ENCODE measurements at places on chromosomes 5 and 9.

DNA sequence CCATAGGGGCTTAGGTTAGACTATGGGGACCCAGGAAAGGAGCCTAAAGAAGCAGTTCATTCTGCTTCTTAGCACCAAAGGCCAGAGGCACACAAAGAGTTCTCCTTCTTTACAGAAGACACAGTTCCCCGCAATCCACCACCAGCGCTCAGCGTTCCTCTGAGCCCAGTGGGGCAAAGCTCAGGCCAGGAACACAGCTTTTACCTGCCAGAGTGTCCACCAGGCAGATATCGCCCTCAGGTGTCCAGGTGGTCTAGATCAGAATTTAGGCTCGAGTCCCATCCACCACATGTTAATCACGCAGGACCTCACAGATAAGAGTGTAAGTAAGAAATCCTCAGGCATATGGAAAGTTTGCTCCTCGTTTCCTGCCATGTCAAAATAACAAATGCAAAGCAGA lies 53.0 kb downstream of the UBE2QL1 start:
- no peak for DNase-seq

- DNase-seq: no peak
Measured at GRCh38 chr5:31811210-31811609, 172.3 kb downstream of the PDZD2 start.

GRCh38 chr9:113648048-113648447 lies 184.5 kb downstream of the RGS3 start:
- no peak for DNase-seq

- DNase-seq: no peak
Measured at GRCh38 chr9:133323211-133323610, 12.8 kb downstream of the SURF6 start.

GRCh38 chr5:100890461-100891008 lies 12.5 kb downstream of the ST8SIA4 start:
- DNase-seq: no peak

DNA sequence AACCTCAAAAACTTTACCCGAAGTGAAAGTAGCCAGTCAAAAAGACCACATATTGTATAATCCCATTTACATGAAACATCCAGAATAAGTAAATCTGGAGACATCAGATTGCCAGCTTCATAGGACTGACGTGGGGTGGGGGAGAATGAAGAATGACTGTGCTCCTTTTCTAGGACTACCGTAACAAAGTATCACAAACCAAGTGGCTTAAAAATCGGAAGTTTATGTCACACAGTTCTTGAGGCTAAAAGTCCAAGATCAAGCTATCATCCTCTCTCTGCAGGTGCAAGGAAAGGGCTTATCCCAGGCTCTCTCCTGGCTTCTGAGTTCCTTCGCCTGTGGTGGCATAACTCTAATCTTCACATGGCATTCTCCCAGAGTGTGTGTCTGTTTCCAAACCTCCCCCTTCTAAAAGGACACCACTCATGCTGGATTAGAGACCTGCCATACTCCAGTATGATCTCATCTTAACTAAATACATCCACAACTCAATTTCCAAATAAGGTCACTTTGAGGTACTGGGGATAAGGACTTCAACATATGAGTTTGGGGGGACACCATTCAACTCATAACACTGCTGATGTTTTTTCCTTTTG lies 25.5 kb downstream of the ADAM19 start:
- DNase-seq: no peak

DNA sequence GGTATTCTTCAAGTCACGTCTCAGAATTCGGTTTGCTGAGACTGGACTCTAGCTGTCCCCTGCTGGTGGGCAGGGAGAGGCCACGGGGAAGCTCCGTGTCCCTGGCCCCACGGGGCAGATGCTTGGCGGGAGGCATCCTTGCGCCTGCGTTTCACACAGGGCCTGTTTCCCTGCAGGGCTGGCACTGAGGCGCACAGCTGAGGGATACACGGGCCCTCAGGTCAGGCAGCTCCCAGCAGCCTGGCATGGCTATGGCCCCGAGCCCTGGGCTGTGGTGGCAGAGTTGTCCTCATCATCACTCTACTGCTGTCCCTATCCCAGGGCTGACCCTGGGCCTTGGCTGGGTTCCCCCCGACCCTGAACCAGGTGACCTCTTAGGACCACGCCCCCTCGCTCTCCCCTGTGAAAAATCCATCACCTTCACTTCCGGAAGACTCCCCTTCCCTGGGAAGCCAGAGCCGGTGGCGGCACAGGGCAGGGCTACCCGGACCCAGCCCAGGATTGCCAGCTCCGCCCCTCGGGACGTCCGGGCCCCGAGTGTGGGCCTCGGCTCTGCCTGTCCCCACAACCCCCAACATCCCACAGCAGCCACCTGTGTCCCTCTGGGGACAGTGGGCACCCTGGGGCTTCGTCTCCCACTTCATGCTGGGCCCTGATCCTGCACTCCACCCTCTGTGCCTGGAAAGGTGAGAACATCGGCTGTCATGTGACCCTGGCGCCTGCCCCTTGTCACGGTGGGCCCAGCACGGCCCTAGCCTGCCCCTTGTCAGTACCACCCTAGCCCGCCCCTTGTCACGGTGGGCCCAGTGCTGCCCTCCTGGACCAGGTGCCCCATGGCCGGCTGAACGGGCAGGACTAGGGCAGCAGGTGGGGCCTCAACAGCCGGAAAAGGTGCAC lies 5.0 kb downstream of the DPP7 start:
- DNase-seq: no peak

- no peak for DNase-seq
Measured at GRCh38 chr9:33921967-33922895, 105.3 kb downstream of the UBE2R2 start.

DNA sequence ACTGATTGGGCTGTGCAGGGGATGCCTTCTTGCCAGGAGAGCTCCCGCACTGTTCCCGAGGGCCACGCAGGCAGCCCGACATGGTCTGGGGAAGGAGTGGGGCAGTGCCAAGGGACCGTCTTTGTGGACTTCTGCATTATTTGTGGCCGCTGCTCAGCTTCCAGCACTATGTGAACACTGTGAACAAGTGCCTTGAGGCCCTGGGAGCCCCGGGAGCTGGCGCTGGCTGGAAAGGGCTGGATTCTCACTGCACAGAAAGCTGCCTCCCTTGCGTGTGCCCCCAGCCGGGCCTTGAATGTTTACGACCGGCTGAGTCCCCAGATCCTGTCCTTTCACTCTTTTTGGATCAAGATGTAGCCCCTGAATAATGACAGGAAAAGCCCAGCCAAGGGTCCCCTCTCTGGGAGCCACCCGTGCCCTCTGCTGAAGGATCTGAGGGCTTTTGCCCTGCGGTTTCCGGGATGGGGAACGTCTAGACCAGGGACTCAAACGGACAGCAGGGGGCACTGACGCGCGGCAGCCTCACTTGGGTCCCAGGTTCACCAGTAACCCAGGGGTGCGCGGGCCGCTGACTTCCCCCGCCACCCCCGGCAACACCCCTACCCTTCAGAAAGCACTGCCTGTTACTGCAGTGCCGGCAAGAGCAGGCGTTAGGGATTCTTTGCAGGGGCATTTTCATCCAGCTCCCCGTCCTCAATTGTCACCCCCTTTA lies 98.9 kb upstream of the FCN2 start:
- DNase-seq: no peak

DNA sequence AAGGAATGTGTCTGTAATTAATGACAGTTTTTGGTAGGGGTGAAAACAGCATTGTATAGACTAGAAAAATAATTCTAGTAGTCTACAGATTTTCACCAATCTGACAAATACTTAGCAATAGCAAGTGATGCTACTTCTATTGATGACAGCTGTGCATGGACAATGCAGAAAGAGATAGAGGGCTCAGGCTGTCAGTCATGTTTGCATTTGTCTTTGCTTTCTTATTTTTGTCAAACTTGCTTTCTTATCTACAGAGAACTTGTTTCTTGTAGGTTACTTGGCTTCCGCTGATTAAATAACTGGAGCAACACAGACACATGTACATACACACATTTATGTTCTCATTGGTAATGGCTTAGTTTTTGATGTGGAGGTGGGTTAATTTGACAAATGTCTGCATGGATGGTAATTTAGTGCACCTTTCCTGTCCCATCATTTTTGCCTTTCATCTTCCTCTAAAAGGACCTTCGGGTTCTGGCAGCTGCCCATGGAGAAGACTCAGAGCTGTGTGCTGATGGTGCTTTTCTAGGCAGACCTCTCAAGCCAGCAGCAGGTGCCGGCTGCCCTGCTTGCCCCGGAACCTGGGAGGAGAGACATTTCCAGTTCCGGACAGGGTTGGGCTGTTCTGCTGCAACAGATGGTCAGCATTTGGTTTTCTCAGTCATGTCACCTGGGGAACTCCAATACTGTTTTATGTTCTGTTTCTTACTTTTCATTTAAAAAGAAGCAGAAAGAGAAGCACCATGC lies 28.8 kb downstream of the CAMK4 start:
- DNase-seq: no peak

DNA sequence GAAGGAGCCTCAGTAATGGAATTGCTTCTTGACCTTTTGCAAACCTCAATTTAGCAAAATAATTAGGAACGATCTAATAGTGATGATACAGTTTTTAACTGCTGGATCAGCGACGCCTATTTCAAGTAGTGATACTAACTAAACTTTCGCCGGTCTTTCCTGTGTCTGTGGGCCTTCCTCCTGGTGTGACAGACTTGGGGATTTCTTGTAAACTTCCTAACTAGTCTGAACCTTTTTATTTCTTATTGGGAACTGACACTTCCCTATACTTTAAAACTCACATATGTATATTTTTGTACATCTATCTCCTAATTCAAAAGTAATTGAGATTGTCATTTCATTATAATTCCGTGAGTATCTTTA lies 15.2 kb downstream of the ITGA1 start:
- no peak for DNase-seq

DNA sequence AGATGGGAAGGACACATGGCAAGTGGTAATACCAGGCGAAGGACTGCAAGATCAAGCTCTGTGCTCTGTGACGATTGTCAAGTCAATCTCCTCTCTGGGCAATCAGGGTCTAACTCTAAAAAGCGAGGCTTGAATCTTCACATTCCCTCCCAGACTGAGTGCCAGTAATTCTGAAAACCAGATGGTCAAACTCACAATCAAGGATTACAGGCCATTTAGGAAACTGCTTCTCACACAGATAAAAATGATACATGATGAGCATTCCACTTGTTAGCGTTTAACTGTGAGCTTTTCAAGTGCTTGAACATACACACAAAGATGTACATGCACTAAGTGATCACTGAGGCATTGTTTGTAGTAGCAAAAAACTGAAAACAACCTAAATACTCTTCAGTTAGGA lies 210.1 kb downstream of the TRIM32 start:
- no peak for DNase-seq

DNA sequence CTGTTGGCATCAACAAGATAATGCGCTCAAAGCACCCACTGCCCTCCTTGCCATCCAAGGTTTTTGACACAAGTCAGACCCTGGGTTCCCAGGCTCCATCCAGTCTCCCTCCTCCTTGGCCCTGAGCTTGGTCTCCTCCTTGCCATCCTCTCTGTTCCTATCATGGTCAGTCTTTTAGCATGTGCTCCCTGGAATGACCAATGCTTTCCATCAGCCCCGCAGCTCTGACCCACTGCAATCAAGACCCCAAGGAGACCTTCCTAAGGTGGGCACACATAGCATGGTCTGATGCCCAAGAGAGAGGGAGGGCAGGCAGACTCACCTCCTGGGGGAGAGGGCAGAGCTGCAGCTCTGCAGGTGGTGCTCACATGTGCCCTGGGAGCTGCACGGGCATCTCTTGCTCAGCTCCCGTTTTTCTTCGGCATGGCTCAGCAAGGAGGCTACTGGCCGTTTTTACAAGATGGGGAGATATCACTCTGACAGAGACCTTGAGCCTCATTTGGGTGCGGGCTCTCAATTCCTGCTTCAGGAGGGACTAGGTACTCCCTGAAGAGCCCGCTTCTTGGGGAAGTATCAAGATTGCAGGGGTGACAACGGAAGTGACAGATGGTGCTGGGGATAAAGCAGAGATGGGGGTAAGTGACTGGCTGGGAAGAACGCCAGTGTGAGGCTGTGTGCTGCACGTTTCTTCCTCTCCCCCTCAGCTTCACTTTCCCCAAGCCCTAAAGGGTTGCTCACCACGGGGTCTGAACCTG lies 3.3 kb downstream of the SEPTIN8 start:
- no peak for DNase-seq

- no peak for DNase-seq
Measured at GRCh38 chr9:114324492-114324891, 1.6 kb downstream of the ORM1 start.

- DNase-seq: no peak
Measured at GRCh38 chr9:121115466-121115865, 40.7 kb downstream of the CNTRL start.

DNA sequence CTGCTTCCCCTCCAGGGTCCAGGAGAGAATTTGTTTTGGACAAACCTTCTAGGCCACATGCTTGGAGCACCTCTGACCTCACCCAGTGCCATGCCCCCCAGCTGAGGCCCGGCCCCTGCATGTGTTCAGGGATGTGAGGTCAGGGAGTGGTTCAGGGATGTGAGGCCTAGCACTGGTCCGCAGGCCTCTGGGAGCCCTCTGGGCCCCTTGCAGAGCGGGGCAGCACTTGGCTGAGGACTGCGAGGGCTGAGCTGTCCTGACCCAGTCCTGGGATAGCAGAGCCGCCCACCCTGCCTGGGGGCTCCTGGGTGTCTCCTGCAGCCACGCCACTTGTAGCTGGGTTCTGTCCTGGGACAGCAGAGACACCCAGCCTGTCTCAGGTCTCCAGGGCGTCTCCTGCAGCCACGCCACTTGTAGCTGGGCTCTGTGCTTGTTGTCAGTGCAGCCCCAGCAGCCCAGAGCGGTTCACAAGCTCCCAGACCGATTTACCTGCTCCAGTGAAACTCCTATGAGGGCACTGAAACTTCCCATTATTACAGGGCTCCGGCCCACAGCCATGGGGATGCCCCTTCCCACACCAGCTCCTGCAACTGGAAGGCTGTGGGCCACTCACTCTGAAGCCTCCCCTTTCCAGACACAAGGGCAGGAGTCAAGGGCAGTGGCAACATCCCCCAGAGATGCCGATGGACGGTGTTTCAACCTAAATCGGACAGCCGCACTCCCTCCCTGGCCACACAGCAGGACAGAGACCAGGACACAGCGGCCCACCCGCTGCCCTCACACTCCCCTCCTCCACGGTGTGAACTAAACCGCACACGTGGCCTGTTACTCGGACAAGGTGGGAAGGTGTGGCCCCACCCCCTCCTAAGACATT lies 5.4 kb upstream of the CEP72 start:
- no peak for DNase-seq

DNA sequence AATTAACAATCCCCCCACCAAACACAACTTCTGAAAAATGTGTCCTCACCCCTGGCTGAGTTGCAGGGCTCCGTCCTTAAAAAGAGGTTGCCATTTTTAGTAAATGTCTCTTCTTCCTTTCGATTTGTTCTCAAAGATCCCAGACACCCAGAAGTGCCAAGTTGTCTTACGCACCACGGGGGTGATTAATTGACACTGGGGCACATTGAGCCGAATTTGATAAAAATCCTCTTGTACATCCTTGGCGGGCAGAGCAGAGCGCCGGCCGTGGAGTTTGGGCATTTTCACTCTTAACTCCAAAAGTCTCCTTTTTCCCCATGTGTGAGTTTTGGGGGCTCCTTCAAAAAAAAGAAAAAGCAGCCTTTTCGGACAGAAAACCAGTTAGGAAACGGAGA lies 4.5 kb downstream of the LMX1B start:
- no peak for DNase-seq

DNA sequence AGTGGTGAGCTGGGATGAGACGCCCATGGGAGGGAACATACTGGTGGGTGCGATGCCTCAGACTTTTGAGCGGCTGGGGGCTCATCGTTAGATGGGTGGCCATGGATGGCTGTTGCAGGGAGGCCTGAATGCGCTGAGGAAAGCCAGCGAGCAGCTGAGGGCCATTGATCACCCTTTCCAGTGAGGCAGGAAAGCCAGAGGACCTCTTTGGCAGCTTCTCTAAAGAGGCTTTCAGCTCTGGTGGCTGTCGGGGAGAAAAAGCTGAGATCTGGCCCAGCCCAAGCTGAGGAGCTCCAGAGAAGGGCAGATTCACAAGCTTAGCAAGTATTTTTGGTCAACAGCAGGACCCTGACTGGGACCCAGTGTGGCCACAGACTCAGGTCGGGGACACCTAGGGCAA lies 13.3 kb upstream of the VAV2 start:
- DNase-seq: no peak
